ENCODE measurements at places on chromosomes 12 and 14.
A peak's percentile ranks its signal among the peaks of the same experiment; 100 is the strongest.

DNA sequence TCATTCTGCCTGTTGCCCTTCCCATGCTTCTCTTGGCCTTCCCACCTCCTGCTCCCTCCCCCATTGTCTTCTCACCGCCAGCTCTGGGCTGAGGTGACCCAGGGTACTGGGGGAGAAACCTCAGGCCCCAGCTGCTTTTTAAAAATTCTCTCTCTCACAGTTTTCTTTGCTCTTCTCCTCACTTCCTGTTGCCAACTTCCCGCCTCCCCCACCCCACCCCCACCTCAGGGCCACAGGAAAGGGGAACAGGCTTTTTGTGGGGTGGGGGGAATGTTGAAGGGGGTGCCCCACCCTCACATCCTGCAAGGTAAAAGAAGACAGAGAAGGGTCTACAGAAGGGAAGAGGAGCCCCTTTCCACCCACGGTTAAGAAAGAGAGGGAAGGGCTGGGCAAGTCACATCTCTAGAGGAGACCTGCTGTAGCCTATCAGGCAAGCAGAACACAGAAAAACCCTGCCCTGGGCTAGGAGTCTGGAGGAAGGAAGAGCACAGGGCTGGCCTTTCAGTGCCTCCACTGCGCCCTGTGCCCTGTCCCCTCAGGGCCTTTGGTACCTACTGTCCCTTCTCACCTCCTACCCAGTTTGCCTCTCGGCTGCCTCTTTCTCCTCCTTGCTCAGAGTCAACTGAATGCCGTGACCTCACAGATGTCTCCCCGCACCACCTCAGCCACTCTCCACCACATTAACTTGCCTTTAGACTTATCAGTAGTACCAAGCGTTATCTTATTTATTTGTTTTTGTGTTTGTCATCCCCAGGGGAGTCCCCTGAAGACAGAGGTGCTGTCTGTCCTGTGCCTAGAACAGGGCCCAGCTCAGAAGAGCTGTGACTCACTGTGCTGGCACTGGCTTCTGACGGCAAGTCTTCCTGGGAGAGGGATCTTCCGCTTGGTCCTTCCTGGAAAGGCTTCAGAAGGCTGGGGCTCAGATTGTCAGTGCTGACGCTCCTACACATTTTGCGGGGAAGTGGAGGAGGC is 1.7 kb downstream of the ARHGAP9 start:
- DNase-seq = peak; percentile 72
- H3K27ac ChIP-seq = peak overlapping the region; percentile 91
- no peaks in the 10 kb centered on the region for H3K27me3 ChIP-seq
- peaks cover 20% of the 10 kb centered on the region for H3K36me3 ChIP-seq

DNA sequence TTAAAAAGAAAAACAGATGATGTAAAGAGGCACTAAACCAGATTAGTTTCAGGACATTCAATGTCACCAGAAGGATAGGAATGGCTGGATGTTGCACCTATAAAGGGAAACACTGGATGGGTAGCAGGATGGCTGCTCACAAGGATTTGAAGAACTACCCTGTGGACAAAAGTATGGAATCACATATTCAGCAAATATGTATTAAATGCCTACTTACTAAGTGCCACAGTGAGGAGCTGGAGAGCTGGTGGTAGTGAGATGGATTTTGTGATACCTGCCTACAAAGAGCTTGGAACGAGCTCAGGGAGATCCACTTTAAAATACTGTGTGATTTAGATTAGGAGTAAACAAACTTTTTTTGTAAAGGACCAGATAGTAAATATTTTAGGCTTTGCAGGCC is 316.2 kb downstream of the PAWR start:
- no peaks in the 10 kb centered on the region for H3K4me1 ChIP-seq
- no peaks in the 10 kb centered on the region for H3K27me3 ChIP-seq
- H3K36me3 ChIP-seq = no peaks in the 10 kb centered on the region
- no peak for DNase-seq
- no peak overlapping the region for H3K4me3 ChIP-seq
- H3K27ac ChIP-seq = no peak overlapping the region

GRCh38 chr14:66471584-66471983 is 14.6 kb upstream of the CCDC196 start:
- no peaks in the 10 kb centered on the region for H3K36me3 ChIP-seq
- no peak overlapping the region for H3K4me3 ChIP-seq
- no peak overlapping the region for H3K27ac ChIP-seq
- H3K4me1 ChIP-seq = no peaks in the 10 kb centered on the region
- no peak for DNase-seq

GRCh38 chr14:36521598-36522345 is 1.7 kb upstream of the NKX2-1 start:
- peaks cover 11% of the 10 kb centered on the region for H3K27me3 ChIP-seq
- no peak overlapping the region for H3K4me3 ChIP-seq
- no peaks in the 10 kb centered on the region for H3K36me3 ChIP-seq

GRCh38 chr12:93323625-93324329 is 53.9 kb upstream of the NUDT4 start:
- no peak overlapping the region for H3K27ac ChIP-seq
- H3K4me1 ChIP-seq = no peaks in the 10 kb centered on the region
- H3K36me3 ChIP-seq = no peaks in the 10 kb centered on the region
- H3K27me3 ChIP-seq = no peaks in the 10 kb centered on the region
- no peak overlapping the region for H3K4me3 ChIP-seq

- H3K4me1 ChIP-seq = peaks cover 20% of the 10 kb centered on the region
- no peaks in the 10 kb centered on the region for H3K36me3 ChIP-seq
- no peaks in the 10 kb centered on the region for H3K27me3 ChIP-seq
- DNase-seq = no peak
- H3K4me3 ChIP-seq = no peak overlapping the region
- no peak overlapping the region for H3K27ac ChIP-seq
Observed at GRCh38 chr14:73251516-73252215, 14.4 kb downstream of the PAPLN start.

GRCh38 chr14:33406766-33407165 is 468.1 kb downstream of the NPAS3 start:
- H3K36me3 ChIP-seq = no peaks in the 10 kb centered on the region
- no peak overlapping the region for H3K27ac ChIP-seq
- no peak for DNase-seq
- H3K4me3 ChIP-seq = no peak overlapping the region

DNA sequence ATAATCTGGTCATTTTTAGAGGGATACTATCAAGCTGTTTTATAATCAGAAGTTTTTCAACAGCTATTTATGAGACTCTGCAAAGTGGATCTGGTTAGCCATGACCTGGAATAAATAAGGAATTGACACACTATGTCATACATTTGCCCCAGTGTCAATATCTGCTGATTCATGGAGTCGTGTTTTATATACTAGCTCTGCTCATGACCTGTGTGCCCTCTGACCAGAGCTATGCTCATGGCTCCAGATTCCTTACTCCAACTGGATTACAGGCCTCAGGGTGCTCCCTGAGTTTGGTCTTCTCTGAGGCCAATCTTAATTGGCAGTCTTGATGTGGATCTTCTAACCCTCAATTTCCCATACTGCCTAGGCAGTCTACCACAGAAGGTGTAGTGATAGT is 141.1 kb downstream of the FOXA1 start:
- no peak overlapping the region for H3K4me3 ChIP-seq
- H3K36me3 ChIP-seq = no peaks in the 10 kb centered on the region
- no peaks in the 10 kb centered on the region for H3K27me3 ChIP-seq
- no peak overlapping the region for H3K27ac ChIP-seq

Data from B cell (primary cell).